ENCODE measurements at places on chromosomes 5 and 9.

GRCh38 chr5:115696141-115696650 lies 70.4 kb upstream of the TMED7 start:
- no peak for DNase-seq

DNA sequence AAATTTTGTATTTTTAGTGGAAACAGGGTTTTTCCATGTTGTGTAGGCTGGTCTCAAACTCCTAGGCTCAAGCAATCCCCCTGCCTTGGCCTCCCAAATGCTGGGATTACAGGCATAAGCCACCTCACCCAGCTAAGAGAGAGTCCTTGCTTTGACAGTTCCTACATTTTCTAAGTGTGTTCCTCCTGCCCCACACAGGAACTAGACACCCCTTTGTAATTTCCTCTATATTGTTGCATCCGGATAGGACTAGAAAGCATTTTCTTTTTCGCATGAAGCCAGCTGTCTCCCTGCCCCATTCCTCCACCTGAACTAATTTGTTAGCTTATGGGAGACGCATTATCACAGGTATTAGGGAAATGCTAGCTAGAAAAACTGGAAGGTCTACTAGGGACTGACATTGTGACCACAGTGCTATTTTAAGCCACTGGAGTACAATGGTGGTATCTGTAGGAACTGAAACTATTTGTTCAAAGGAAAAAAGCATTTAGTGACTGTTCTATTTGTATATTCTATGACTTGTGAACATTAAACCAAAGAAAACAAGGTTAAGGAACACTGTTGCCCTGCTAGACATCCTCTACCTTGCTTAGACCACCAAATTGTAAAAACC lies 214.1 kb downstream of the SMARCA2 start:
- no peak for DNase-seq

DNA sequence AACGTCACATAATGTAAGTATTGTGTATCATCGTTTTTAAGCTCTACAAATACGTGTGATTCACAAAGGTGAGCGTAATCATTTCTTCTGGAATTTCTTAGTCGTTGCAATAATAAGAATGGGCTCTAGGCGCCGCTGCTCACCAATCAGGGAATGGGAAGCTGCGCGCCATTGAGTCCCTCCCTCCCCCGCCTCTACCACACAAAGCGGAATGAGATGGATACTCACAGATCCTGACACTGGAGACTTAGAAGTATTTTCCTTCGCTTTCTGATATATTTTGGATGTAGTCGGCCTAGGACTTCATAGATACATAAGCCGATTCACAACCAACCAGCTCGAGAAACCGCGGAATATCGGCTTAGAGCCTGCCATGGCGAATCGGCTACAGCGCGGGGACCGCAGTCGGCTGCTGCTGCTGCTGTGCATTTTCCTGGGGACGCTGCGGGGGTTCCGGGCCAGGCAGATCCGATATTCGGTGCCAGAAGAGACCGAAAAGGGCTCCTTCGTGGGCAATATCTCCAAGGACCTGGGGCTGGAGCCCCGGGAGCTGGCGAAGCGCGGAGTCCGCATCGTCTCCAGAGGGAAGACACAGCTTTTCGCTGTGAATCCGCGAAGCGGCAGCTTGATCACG lies at the start of gene PCDHGA11:
Gene PCDHGA11 (plus strand): TSS at position 197 of the 634 bp plus-strand sequence. CDS start 177 bp downstream, at position 374.
- no peak for DNase-seq

- DNase-seq: no peak
Observed at GRCh38 chr5:74139589-74139988, 500.9 kb downstream of the ENC1 start.

DNA sequence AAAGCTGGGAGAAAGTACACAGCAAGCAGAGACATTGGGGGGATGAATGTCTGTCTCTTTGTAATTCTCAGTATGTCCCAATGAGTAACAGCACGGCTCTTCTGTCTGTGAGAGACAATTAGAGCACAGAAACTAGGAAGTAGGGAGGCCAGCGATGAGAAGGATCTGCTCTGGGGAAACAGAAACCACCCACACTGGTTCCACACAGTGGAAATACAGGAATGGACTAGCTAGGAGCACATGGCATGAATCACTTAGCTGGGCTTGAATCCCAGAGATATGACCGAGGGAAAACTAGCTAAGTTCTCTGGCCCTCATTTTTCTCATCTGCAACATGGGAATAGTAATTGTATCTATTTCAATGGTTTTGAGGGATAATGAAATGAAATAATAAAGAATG lies 895.9 kb downstream of the TLE4 start:
- no peak for DNase-seq

GRCh38 chr9:32430720-32431119 lies 46.3 kb downstream of the ACO1 start:
- no peak for DNase-seq

GRCh38 chr5:40307920-40308319 lies 371.8 kb upstream of the PTGER4 start:
- DNase-seq: no peak

DNA sequence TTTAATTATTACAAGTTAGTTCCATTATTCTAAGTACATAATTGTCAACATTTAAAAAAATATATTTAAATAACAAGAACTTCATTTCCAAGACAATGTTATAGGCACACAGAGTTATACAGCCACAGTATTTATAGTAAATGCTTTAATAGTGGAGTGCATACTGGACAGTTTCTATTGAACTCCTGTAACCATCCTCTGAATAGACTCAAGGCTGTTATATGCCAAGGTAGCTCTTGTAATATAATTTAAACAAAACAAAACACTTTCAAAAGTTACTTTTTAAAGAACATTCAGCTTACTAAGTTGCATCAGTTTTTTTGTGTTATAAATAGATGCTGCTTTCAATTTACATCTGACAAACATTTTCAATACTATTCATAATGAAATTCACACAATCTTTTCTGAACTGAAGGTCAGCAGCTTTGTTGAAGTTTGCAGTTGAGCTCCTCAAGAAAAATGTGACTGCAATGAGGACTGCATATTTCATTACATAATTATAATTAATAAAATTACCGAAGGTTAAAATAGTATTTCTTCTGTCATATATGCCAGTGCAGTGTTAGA lies 549.9 kb upstream of the CYLC2 start:
- DNase-seq: no peak

DNA sequence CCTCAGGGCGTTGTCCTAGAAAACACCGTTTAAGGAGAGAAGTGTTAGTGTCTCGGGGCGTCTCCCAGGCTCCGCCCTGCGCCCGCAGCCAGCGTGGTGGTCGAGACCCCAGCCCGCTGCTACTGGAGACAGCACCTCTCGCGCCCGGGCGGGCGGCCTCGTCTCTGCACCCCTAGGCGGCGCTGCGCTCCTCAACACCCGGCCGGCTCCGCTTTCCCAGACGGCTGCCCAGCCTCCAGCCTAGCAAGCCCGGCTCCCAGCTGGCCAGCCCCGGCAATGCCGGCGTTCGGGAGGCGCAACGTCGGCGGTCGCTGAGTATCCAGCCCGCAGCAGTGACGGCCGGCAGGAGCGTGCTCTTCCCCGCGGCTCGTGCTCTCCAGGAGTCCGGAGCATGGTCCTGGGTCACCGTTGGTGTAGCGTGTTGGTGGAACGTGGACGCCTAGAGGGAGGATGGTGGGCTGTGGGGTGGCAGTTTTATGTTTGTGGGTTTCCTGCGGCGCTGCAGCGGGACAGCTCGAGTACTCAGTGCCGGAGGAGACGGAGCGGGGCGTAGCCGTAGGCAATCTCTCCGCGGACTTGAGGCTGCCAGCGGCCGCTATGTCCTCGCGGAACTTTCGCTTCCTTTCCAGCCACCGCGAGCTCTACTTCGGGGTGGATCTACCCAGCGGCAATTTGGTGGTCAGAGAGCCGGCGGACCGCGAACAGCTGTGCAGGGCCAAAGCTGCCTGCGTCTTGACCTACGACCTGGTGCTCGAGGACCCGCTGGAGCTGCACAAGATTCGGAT lies 536 bp downstream of the PCDHAC1 start:
- DNase-seq: no peak

- DNase-seq: no peak
Observed at GRCh38 chr5:60960591-60960990, 15.6 kb downstream of the NDUFAF2 start.

GRCh38 chr9:121883281-121884056 lies 209.6 kb downstream of the TTLL11 start:
- no peak for DNase-seq

- peak; percentile 88 for DNase-seq
Observed at GRCh38 chr9:37969130-37969529, 65.2 kb upstream of the SLC25A51 start.

DNA sequence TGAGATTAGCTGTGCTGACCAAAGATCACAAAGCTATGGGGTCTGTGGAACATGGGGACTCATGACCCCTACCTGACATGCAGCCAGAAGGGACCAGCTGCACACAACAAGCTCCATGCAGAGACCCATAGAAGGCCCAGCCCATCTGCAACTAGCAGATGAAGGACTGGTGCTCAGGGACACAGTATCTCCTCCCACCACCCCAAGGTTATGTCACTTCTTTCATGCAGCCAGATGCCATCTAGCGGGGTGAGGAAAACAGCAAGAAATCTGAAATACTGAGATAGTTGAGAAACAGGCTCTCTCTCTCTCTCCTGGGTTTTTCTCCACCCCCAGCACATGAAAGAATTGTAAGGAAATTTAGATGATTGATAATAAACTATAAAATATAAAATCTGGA lies 161.3 kb upstream of the DAPK1 start:
- DNase-seq: no peak

GRCh38 chr5:31741496-31741895 lies 102.6 kb downstream of the PDZD2 start:
- no peak for DNase-seq

DNA sequence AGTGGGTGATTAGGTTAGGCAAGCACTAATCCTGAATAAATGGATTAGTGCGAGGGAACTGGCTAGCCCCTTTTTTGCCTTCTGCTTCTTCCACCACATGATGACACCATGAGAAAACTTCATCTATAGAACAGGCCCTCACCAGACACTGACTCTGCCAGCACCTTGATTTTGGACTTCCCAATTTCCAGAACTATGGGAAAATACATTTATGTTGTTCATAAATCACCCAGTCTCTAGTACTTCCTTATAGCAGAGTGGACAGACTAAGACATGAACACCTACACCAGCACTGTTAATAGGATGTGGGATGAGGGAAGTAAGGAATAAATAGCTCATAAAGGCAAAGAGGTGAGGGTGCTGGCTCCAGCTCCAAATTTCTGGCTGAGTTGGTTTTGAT lies 1.4 kb downstream of the ZNF622 start:
- no peak for DNase-seq

- DNase-seq: no peak
Observed at GRCh38 chr9:100368672-100369071, 15.9 kb upstream of the TEX10 start.

DNA sequence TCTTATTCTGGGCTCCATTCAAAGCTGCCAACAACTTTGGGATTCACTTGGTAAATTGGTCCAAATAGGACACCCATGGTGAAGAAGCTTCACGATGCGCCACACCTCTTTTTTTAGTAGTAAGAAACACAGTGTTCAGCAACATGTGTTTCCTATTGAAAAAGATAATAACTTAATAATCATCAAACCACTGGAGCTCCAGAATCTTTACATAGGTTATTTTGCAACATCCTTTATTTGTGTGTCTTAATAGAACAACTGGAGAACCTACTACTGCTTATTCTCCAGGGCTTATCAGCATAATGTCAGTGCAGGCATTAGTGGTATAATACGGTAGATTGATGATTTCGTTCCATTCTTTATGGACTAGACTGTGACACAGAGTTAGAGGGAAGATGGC lies 63.3 kb upstream of the DAPK1 start:
- DNase-seq: no peak

DNA sequence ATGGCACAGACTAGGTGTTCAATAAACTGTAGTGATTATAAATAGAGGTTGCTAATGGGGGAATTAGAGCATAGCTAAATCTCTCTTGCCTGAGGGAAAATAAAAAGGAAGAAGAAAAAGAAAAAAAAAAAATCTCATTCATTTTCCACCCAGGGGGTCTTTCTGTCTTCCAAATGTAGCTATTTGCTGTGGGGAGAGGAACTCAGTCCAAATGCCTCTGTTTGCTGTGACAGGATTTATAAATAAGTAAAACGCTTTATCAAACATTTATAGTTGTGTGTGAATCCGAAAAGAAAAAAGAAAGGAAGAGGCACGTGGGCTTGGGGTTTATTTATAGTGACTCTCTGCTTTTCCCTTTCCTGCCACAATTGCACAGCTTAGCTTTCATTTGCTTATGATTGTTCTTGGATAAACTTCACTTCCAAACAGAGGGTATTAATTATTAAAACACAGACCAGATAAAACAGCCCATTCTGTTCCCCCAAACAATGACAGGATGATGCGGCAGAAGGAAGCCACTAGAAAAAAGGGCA lies 245.7 kb downstream of the ASTN2 start:
- no peak for DNase-seq

GRCh38 chr5:7779019-7780005 lies 71.6 kb downstream of the CFAP90 start:
- no peak for DNase-seq

GRCh38 chr5:141669520-141669919 lies 12.5 kb downstream of the ARAP3 start:
- no peak for DNase-seq

DNA sequence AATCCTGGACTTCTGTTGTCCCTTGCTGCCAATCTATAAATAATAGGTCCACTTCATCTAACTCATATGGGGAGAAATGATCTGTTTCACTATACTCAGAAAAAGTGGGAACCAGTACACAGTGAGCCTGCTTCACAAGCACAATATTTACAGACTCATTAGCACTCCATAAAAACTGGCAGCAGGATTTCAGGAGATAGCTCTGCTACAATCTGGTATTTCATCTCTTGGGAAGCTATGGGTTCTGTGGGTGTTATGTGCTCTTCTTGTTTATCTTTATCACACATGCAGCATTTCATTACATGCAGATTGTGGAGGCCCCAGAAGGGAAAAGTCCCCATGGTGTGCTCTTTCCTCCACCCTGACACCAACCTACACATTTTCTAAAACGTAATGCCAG lies 33.2 kb downstream of the UGT3A2 start:
- no peak for DNase-seq

DNA sequence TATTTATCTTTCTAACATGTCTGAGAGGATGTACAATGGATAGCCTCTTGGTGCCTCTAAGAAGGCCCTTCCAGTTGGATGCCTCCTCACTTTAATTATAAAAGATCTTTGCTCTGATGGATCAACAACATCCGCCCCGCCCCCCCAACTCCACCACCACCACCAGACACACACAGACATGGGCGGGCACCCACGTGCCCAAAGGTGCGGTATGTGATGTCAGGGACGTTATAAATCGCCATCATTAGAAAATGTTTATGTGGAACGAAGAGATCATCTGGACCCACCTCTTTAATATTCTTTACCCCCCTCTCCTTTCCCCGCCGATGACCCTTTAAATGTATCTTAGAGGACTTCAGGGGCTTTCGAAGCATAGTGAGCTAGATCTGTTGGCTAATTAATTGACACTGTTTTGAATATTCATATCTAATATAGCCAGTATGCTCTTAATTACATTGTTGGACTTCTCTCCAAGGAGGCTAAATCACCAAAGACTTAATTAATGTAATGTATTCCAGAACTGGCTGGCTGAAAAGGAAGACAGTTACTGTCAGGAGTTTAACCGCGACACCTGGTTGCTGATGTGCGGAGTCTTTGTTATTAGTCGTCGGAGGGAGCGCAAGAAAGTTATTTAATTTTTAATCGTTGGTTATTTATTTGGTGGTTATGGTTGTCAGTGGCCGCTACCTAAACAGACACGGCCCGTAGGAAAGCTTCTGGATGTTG lies 6.1 kb upstream of the FOXB2 start:
- DNase-seq: no peak

- DNase-seq: peak; percentile 63
Observed at GRCh38 chr5:101260857-101261256, 357.8 kb upstream of the ST8SIA4 start.

All from Caco-2 (cell line).